Kidney (tissue), 22 donors: ENCODE measurements at places on chromosomes 6 and 20. TPM values are rescaled to one million over a fixed set of nuclear protein-coding genes. Genes with fewer than 3 reads are reported as not detected.
A peak's percentile ranks its signal among the peaks of the same experiment; 100 is the strongest.

DNA sequence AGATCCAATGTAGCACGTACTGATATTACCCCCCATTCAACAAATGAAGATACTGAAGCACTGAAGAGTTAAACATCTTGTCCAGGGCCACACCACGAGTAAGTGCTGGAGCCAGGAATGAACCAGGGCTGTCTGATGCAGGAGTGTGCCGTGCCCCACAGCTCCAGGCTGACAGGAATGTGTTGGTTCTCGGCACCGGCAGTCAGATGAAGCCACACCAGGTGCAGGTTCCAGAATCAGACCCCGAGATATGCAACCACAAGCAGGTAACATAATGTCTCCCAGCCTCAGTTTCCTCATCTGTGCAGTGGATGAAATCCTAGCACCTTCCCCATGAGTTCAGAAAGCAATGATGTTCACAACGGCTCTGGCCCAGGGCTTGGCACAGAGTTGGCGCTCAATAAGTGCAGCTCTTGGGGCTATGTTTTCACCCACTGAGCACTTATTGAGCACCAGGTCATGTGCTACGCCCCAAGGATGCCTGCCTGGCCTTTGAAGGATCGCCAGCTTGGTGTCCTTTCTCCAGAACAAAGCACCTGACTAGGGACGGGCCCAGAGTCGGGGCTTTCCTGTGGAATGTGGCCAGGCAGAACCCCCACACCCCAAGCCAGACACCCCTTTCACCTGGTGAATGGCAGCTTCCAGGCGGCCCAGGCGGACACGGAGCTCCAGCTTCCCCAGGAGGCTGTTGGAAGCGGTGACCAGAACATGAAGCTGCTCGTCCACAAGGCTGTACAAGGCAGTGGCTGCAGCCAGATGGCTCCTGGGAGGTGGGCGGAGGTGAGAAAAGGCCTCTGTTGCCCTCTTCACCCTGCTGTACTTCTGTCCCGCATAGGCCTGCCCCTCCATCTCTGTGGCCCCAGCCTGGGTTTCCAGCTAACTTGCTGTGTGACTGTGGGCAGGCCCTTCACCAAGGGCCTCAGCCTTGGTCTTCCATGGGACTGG lies 41.3 kb downstream of the KIAA1755 start:
- H3K4me3 ChIP-seq, result no peak overlapping the region
- H3K36me3 ChIP-seq, result no peaks in the 10 kb centered on the region
- no peaks in the 10 kb centered on the region for H3K4me1 ChIP-seq
- H3K27ac ChIP-seq, result no peak overlapping the region
- no peaks in the 10 kb centered on the region for H3K27me3 ChIP-seq

GRCh38 chr20:39812116-39812515 lies 850.0 kb downstream of the DHX35 start:
- no peaks in the 10 kb centered on the region for H3K36me3 ChIP-seq
- DNase-seq, result no peak
- H3K27ac ChIP-seq, result no peak overlapping the region
- H3K4me1 ChIP-seq, result no peaks in the 10 kb centered on the region

GRCh38 chr6:25366903-25367545 lies 87.8 kb downstream of the CARMIL1 start:
- H3K36me3 ChIP-seq, result no peaks in the 10 kb centered on the region
- no peak overlapping the region for H3K4me3 ChIP-seq
- no peaks in the 10 kb centered on the region for H3K27me3 ChIP-seq
- no peak for DNase-seq
- no peak overlapping the region for H3K27ac ChIP-seq

- H3K27me3 ChIP-seq, result no peaks in the 10 kb centered on the region
- peaks cover 5% of the 10 kb centered on the region for H3K36me3 ChIP-seq
- no peak overlapping the region for H3K4me3 ChIP-seq
- DNase-seq, result peak; percentile 54
Measured at GRCh38 chr6:158631678-158632537, 12.6 kb downstream of the DYNLT1 start.

GRCh38 chr20:17612992-17613327 lies 43.1 kb downstream of the DSTN start:
- peaks cover 4% of the 10 kb centered on the region for H3K36me3 ChIP-seq
- no peaks in the 10 kb centered on the region for H3K27me3 ChIP-seq
- H3K4me1 ChIP-seq, result no peaks in the 10 kb centered on the region

GRCh38 chr6:4405621-4406212 lies 270.3 kb upstream of the ECI2 start:
- no peaks in the 10 kb centered on the region for H3K27me3 ChIP-seq
- peaks cover 3% of the 10 kb centered on the region for H3K4me1 ChIP-seq
- H3K36me3 ChIP-seq, result no peaks in the 10 kb centered on the region
- no peak overlapping the region for H3K27ac ChIP-seq

GRCh38 chr6:86657192-86657591 lies 280.1 kb upstream of the HTR1E start:
- no peaks in the 10 kb centered on the region for H3K27me3 ChIP-seq
- H3K36me3 ChIP-seq, result no peaks in the 10 kb centered on the region
- no peak overlapping the region for H3K4me3 ChIP-seq
- DNase-seq, result no peak
- H3K4me1 ChIP-seq, result no peaks in the 10 kb centered on the region

- H3K27me3 ChIP-seq, result no peaks in the 10 kb centered on the region
- no peak overlapping the region for H3K4me3 ChIP-seq
- H3K27ac ChIP-seq, result no peak overlapping the region
- no peaks in the 10 kb centered on the region for H3K4me1 ChIP-seq
Measured at GRCh38 chr6:151911401-151911800, 103.9 kb downstream of the ESR1 start.

DNA sequence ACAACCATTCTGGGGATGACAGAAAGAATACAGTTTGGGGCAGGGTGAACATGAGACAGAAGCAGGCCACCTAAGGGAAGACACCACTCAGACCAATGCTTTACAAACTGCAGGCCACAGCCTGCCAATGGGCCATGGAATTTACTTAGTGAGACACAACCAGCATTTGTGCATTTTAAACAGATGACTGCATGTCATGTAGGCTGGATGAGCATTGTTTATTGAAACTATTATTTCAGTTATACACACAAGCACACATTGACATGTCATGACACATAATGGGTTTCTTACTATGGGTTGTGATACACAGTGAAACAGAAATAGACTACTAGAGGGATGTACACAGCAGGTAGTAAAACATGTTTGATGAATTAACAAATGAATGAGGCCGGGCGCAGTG lies 8.0 kb downstream of the PGM3 start:
- H3K27me3 ChIP-seq, result no peaks in the 10 kb centered on the region
- no peak for DNase-seq
- H3K4me3 ChIP-seq, result no peak overlapping the region
- H3K36me3 ChIP-seq, result peaks cover 19% of the 10 kb centered on the region
- no peaks in the 10 kb centered on the region for H3K4me1 ChIP-seq

DNA sequence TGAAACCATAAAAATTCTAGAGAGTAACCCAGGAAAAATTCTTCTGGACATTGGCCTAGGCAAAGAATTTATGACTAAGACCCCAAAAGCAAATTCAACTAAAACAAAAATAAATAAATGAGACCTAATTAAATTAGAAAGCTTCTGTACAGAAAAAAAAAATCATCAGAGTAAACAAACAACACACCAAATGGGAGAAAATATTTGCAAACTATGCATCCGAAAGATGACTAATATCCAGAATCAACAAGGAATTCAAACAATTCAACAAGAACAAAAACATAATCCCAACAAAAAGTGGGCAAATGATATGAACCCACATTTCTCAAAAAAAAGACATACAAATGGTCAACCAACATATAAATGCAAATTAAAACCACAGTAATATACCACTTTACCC lies 242.6 kb upstream of the CDYL start:
- no peaks in the 10 kb centered on the region for H3K4me1 ChIP-seq
- no peaks in the 10 kb centered on the region for H3K27me3 ChIP-seq
- H3K4me3 ChIP-seq, result no peak overlapping the region
- DNase-seq, result no peak

GJE1 gene
- total RNA-seq, result not detected

RNF39 gene
- 1.3 TPM for total RNA-seq

LIN28B gene
- total RNA-seq, result not detected

RNGTT gene
- 13.8 TPM for total RNA-seq
